ENCODE measurements at places on chromosomes 4 and X. TPM values are rescaled to one million over a fixed set of nuclear protein-coding genes. Genes with fewer than 3 reads are reported as not detected.
A peak's percentile ranks its signal among the peaks of the same experiment; 100 is the strongest.

- DNase-seq, result no peak
These were observed 32.7 kb upstream of the MAGED1 start for GRCh38 chrX:51860679-51861078.

DNA sequence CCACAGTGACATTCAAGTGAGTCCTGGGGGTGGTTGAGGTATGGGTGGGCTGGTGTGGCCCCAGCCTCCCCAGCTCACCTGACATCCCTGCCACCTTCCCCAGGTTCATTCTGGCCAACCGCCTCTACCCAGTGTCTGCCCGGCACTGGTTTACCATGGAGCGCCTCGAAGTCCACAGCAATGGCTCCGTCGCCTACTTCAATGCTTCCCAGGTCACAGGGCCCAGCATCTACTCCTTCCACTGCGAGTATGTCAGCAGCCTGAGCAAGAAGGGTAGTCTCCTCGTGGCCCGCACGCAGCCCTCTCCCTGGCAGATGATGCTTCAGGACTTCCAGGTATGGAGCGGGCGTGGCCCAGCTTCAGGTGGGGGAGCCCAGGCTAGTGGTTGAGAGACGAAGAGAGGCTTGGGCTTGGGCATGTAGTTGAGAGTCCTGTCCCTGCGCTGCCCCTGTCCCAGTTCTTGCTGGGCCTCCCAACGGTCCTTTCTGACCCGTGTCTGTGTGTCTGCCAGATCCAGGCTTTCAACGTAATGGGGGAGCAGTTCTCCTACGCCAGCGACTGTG, 1.7 kb upstream of the GDI1 start:
- no peak for DNase-seq

GRCh38 chr4:174278467-174278866, 5.0 kb downstream of the FBXO8 start:
- DNase-seq, result no peak

GRCh38 chr4:140150886-140151698, 2.9 kb downstream of the MAML3 start:
- DNase-seq, result peak; percentile 92

- DNase-seq, result no peak
These were observed 1.2 kb downstream of the LINC00632 start for GRCh38 chrX:140710710-140711109.

GRCh38 chr4:15376594-15376993, 51.2 kb upstream of the C1QTNF7 start:
- no peak for DNase-seq

- peak; percentile 87 for DNase-seq
These were observed 886 bp upstream of the WWC2 start for GRCh38 chr4:183098019-183098722.

DNA sequence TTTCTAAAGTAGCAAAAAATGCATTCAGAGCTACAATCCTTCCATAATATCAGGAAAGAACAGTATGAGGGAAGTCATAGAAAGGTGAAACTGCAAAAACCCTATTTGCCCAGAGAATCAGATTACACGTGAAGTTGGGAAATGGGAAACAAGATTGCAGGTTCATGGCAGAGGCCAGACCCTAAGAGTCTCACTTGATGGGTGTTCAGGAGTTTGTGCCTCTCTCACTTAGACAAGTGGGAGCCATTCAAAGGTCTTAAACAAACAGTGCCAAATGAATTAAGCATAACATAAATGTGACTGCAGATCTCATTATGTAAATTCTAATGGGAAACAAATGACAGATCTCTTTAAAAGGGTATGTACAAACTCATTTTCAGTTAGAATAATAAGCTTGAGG, 91.6 kb downstream of the ARAP2 start:
- DNase-seq, result no peak

Gene ANK2
- 284 TPM for total RNA-seq

Data from Right ventricle myocardium inferior (tissue), 1 donor.